ENCODE measurements at places on chromosomes 6 and 20.

DNA sequence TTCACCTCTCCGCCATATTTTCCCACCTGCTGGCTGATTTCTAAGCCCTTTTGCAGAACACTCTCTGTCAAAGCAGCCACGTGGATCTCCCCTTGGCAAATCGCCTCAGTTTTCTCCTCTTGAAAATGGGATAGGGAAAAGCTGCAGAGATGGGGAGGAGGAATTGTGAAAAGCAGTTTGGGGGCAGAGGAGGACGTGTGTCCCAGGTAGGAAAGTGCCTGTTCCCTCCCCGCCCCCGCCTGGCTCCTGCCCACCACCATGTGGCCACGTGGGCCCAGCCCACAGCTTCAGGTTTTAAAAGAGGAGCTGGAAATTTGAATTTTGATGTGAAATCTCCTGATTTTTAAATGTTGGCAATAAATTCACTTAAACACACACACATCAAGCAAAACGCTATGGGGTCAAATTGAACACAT, 3.6 kb upstream of the CEBPB start:
- no peak for DNase-seq

GRCh38 chr6:78231002-78231401, 578.2 kb downstream of the MEI4 start:
- no peak for DNase-seq

- DNase-seq: no peak
These were observed 28.1 kb upstream of the RALGAPA2 start for GRCh38 chr20:20740541-20740940.

DNA sequence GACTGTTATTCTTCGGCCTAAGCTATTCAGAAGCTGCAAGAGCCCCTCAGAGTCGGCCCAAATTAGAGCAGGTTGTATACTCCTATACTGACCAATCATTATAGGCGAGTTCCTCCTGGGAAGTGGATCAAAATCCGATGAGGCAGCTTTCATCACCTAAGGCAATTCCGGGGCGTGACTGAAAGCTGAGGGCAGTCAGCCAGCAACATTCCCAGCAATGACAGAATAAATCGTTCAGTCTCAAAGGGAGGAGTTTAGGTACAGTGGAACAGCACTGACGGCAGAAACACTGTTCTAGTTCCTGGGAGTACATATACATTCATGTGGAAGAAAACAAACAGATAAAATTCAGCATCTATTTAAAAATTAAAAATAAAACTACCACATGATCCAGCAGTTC, 10.8 kb downstream of the HLA-DQB2 start:
- DNase-seq: no peak

DNA sequence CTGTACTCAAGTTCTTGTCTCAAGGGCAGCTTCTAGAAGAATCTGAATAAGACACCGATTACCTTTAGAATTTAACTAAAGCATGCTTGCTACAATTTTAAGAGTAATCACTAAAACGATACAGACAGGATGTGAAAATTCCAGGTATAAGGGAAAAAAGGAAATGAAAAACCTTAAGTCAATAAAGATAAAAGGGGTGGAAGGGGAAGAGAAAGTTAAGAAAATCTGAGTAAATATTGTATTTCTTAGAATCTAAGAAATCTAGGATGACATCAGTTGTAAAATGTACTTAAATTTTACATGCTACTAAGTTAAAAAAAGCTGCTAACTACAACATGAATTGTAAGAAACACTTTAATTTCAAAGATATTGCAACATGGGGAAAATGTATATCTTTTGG, 30.3 kb upstream of the MOCS1 start:
- DNase-seq: no peak

DNA sequence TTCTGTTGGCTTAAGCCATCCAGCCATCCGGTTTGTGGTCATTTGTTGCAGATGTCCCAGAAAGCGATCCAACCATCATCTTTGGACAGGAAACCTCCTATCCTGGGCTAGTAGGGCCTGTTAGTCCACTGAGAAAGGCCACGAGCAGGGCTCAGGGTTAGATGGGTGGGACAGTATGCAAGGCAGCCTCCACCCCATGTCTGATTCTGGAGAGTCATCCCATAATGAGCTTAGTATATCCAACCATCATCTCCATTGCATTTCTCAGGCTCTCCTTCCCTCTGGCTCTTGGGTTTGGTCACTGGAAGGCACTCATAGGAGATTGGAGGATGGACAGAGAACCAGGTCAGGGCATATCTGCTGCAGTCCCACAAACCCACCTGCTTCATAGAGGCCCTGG, 117.8 kb downstream of the LRFN2 start:
- no peak for DNase-seq

GRCh38 chr20:57218489-57218888, 48.0 kb downstream of the BMP7 start:
- DNase-seq: no peak

- no peak for DNase-seq
These were observed 580.7 kb downstream of the LMBRD1 start for GRCh38 chr6:69216127-69216526.
